Effector memory CD8-positive, alpha-beta T cell (primary cell): ENCODE measurements at places on chromosomes 2 and 18.

GRCh38 chr18:49050452-49050851, 99.7 kb upstream of the SMAD7 start:
- DNase-seq, result no peak

GRCh38 chr2:164808776-164809175, 32.8 kb downstream of the COBLL1 start:
- DNase-seq, result no peak

- no peak for DNase-seq
Observed at GRCh38 chr2:17813010-17813741, 3.1 kb upstream of the MSGN1 start.

GRCh38 chr2:191404568-191404991, 159.4 kb downstream of the MYO1B start:
- no peak for DNase-seq

DNA sequence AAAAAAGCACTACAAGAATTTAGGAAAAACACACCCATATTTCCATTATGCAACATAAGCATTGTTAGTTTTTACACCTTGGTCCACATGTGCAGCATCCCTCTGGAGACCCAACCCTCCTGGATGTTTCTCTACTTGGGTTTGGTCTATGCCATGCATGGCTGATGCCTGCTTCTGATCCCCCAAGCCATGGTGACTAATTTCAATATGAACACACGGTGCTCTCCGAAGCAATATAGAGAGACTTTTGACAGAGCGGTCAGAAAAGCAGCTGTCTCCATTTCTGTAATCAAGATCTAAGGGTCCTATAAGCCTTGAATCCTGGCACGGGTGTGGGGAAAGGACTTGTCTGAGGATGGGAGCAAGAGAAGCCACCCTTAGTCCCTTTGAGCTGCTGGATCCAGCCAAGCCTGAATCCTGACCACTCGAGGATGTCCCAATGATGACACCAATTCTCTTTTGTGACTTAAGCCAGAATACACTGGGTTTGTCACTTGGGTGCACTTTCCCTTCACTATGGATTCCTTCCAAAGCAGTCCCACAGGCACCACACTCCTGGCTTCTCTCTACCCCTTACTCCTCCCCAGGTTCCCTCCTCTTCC, 91.5 kb downstream of the ACTR2 start:
- no peak for DNase-seq

DNA sequence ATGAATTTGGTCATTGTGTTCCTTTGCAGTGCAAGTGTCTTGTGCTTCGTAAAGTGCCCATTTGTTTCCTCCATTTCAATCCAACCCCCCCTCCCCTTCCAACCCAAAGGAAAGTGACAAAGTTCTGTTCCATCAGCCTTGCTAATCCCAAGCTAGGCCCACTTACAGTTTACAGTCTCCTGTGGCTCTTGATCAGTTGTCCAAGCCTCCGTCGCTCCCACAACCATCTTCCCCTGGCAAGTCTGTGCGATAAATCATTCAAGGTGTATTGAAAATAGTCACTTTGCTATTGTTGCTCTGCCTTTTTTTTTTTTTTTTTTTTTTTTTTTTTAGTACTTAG, 6.5 kb downstream of the POU3F3 start:
- DNase-seq, result no peak

DNA sequence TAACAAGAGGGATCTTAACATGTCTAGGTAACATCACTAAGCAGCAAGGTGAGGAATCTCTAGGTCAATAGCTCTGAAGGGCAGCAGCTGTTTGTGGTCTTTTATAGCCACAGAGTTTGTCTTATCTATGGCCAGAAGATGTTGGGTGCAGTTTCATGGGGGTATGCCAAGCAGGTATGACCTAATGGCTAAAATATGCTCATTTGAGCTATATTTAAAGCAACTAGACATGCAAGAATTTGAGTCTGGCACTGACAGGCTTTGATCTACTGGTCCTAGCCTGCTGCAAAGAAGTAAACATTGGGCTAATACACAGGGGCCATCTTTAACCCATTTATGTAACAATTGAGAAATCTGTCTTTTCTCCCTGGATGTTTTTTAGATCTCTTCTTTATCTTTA, 13.9 kb upstream of the UGP2 start:
- no peak for DNase-seq

DNA sequence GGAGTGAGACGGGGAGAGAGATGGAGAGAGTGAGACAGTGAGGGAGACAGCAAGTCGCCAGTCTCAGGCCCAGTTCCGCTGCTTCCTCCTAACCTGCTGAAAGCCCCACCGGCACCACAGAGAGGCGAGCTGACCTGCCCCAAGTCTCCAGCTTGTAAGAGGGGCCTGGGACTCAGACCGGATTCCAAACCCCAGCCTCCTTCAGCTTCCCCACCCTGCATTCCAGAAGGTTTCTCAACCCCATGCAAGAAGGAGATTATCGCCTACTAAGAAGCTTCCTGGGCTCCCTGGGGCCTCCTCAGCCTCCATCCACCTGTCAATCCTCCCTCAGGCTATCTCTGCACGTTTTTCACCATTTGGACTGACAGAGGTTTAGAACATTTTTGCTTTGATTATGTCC, 173.1 kb upstream of the RAB6C start:
- no peak for DNase-seq

- DNase-seq, result no peak
Observed at GRCh38 chr2:240156435-240157146, 16.1 kb upstream of the OTOS start.

GRCh38 chr2:9592699-9593098, 37.1 kb upstream of the ADAM17 start:
- DNase-seq, result no peak

DNA sequence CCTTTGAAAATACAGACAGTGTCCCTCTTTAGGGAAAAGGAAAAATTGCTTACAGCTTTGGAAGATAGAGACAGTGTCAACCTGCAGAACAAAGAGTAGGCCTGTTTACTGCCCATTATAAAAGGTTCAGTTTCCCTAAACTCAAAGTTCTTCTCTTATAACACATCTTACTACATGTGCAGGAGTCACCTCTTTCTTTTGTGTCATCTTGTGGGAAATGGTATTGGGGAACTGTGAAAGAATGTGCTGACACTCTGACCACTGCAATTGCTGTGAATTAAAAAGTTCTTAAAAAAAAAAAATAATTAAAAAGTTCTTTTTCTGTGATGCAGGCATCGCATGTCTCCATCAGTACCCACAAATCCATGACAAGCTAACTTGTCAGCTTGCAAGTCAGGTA, 2.9 kb upstream of the ITGB6 start:
- DNase-seq, result no peak

DNA sequence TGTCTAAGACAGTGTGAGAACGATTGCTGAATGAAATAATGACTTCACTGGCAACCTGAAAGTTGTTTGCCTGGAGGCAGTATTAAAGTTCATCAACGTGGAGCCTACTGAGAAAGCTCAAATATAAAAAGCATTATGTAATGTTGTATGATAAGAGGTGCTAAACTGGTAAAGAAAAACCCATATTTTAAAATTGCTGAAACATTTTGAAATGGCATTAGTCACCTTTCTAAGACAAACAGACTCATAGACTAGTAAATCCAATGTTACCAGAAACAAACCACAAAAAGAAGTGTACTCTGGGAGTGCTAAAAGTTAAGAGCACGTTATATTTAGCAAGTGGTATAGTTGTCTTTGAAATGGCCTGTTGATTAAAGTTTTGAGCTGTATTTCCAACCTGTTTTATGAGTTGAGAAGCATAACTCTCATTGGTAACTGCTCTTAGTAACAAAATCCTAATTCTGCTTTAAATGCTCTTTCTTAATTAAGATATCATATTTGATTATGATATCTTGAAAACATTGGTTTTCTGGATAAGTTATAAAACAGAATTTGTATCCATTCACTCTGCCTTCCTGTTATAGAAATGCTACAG, 62.7 kb downstream of the CYP1B1 start:
- no peak for DNase-seq

GRCh38 chr18:36017232-36017631, 44.8 kb downstream of the RMP24 start:
- DNase-seq, result no peak

- no peak for DNase-seq
Observed at GRCh38 chr2:147501968-147502367, 342.9 kb upstream of the ACVR2A start.

- no peak for DNase-seq
Observed at GRCh38 chr2:38754049-38754448, 2.9 kb upstream of the SRSF7 start.

- no peak for DNase-seq
Observed at GRCh38 chr18:79898952-79899608, 52.4 kb downstream of the SLC66A2 start.

GRCh38 chr2:202007015-202007982, 26.4 kb upstream of the FZD7 start:
- DNase-seq, result no peak

DNA sequence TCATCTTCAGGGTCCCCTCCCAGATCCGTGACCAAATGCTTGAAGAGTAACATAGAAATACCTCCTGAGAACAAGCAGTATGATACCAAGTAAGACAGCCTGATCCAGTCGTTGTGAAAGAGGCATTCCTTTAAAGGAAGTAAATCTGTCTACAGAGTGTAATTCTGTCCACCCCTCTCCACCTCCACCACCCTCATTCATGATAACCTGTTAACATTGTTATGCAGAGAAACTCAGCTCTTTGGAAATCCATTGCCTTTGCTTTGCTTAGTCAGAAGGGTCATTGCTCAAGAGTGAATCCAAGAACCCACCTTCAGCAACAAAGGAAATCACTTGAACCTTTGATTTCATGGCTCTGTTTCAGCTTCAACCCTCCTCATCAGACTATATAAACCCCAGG, 155.6 kb downstream of the CYP26B1 start:
- DNase-seq, result no peak

GRCh38 chr2:159124441-159124911, 156.0 kb downstream of the TANC1 start:
- DNase-seq, result no peak

GRCh38 chr2:126637386-126637785, 18.6 kb upstream of the GYPC start:
- no peak for DNase-seq

DNA sequence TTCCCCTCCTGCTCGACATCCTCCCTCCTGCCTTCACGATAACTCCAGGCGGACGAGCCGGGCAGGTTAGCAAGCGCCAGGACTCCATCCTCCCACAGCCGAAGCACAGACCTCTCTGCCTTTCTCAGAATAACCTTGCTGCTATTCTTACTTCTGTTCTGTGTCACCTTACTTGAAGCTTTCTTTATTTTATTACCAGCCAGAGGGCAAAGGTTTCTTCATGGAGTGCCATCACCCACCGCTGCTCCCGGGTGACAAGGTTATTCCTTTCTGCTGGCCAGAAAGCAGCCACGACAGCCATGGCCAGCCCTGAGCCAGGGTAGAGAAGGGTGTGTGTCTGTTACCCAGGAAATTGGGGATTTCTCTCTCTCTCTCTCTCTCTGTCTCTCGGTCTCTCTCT, 227.1 kb downstream of the ANAPC1 start:
- DNase-seq, result no peak

DNA sequence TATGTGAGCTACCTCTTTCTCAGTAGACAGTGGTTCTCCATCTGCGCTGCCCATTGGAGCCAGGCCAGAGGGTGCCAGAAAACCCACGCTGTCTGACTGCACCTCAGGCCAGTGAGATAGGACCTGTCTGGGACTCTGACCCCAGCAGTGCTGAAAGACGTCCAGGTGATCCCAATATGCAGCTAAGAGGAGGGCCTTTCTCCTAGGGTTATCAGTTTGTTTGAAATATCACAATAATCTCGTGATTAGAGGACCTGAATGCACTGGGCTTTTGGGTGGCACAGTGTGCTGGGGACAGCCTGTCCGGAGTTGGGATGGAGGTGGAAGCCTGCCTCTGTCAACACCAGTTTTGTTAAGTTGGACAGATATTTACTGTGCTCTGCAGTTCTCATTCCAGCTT, 216.3 kb downstream of the LDLRAD4 start:
- no peak for DNase-seq

GRCh38 chr18:40346146-40346545, 1608.9 kb upstream of the PIK3C3 start:
- no peak for DNase-seq

DNA sequence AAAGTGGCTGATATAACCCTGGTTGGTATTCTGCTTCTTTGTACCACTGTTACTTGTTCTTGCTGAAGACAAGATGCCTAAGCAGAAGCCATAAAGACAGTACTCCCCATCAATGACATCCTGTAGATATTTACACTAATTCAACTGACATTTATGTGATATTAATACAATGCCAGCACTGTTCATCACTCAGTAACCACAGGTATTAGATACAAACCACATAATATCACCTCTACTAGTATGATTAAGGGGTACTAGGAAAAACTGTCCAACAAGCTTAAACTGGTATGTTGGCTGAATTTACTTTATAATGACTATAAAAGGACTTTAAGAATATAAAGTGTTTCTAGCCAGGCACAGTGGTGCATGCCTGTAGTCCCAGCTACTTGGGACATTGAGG, 65.8 kb downstream of the RTN4 start:
- DNase-seq, result no peak

- peak; percentile 69 for DNase-seq
Observed at GRCh38 chr2:237072067-237072931, 13.4 kb upstream of the COPS8 start.

DNA sequence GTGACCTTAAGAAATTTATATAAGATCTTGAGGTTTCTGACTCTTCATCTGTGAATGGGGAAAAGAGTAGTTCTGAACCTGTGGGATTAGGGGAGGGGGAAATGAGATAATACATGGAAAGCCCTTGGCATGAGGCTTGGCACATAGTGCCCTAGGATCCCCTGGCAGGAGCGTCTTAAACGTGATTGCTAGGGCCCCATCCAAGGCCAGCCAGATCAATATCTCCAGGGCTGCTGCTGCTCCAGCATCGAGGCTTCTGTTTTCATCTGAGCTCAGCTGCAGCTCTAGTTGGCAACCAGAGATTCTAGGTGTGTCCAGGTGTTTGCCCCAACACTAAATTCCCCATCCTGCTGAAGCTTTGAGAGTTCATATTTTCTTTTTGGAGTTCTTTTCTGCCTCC, 71.0 kb downstream of the IL1R2 start:
- no peak for DNase-seq

DNA sequence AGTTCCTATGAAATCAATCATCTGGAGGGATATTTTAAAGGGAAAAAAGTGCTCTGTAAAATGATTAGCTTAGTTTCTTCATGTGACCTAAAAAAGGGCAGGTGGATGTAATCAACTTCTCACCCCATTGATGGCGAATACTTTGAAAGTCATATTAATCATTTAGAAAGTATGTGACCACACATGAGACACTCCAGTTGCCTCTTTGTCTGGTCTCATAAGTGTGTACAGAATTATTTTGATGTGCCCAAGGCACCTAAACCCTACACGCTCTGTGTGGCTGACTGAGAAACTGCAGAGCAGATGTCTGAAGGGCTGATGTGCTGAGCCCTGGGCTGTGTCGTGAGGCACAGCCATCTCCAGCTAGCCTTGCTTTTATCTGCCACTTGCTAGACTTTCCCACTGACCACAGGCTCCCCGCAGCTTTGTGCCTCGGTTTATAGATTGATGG, 26.9 kb downstream of the SGPP2 start:
- no peak for DNase-seq

GRCh38 chr18:36459203-36459602, 161.7 kb downstream of the FHOD3 start:
- DNase-seq, result no peak

DNA sequence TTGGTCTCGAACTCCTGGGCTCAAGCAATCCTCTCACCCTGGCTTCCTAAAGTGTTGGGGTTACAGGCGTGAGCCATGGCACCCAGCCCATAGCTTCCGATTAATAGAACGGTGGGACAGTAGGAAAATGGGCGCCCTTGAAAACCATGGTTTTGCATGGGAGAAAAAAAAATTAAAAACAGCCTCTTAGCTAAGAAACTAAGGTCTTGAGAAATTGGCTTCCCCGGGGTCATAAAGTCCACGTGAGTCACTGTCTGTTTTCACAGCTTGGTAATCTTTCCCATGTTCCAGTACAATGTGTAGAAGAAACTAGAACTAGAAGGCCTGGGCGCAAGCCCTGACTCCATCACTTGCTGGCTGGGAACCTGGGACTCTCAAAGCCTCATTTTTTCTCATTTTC, 20.7 kb downstream of the B3GNT2 start:
- no peak for DNase-seq
